ENCODE measurements at places on chromosomes 2 and 18.
A peak's percentile ranks its signal among the peaks of the same experiment; 100 is the strongest.

DNA sequence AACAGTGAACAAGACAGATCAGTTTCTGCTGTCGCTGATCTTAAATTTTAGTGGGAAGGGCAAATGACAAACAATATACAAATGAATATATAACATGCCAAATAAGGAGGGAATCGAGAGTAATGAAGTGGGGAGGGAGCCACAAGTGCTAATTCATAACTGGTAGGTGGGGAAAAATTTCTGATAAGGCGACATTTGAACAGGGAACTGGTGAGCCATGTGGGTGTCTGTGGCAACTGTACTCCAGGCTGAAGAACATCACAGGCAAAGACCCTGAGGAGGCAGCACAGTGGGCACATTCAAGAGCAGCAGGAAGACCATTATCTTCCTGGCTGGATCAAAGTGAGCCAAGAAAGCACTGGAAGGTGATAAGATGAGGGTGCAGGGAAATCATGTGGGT is 51.6 kb upstream of the CD28 start:
- DNase-seq: no peak

DNA sequence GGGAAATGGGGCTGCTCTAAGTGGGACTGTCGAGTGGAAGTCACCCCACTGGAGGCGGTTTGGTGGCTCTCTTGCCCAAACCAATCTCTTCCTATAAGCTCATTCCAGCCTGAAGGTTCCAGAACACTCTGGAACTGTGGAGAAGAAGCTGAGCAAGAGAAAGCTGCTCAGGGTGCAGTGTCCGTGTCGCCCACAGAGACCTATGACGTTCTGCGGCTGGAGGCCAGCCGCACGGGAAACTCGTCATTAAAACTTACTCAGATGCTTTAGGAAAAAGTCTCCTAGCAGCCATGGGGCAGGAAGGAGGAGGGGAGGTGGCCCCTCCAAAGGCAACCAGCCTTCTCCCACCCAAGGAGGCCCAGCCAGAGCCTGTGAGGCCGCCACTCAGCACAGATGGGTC is 41.7 kb downstream of the ADCY3 start:
- no peak for DNase-seq

GRCh38 chr2:60306267-60306861 is 247.1 kb downstream of the BCL11A start:
- no peak for DNase-seq

GRCh38 chr2:233855345-233855744 is 1.0 kb upstream of the HJURP start:
- no peak for DNase-seq

DNA sequence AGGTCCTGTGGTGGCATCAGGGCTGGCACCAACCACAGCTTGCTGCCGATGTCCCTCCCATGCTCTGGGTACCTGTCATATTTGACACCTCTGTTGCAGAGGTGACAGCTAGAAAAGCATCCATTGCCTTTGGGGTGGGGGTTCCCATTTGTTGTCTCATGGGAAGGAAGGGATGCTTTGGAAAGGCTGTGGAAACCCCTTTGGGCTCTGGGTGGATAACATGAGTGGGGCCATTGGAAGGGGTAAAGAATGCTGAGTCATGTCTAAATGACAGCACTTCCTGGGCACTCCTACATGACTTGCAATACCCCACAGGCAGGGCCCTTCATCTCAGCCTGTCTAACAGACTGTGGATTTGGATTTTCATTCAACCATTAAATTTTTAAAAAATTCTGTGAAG is 27.8 kb downstream of the CTIF start:
- no peak for DNase-seq

- DNase-seq: no peak
Measured at GRCh38 chr2:45018023-45018422, 8.8 kb upstream of the SIX2 start.

DNA sequence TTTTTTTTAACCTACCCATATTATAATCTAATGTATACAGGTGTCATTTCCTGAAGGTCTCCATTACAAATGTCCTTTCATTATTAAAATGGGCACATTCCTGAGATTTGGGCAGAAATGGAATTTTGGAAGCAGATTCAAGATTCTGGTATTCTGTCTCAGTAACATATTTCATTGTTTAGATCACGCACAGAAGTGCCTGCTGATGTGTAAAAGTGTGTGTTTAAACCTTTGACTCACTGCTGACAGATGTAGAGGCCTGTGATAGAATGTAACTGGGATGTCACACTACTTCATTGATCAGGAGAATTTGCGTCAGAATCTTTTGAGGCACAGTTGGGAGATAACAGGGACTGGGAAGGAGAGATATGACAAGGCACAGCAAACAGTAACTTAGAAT is 276.8 kb upstream of the EPAS1 start:
- no peak for DNase-seq

GRCh38 chr2:196177124-196177523 is 5.7 kb upstream of the STK17B start:
- no peak for DNase-seq

DNA sequence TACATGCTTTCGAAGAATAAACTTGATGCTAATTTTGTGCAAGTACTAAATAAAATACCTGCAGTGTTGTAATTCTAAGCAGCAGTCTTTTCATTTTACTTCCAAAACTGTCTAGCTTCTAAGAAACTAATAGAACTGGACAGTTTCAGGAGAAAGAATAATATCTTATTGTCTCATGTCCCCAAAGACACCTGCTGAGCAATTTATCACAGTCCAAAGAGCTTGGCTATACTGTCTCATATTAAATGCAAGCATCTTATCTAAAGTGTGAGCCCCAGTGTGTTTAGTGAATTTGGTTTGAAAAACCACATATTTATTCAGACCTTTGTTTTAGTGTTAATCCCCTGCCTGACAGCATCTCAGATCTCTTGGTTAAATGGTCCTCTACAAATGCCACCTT is 374.3 kb downstream of the TMX3 start:
- DNase-seq: no peak

DNA sequence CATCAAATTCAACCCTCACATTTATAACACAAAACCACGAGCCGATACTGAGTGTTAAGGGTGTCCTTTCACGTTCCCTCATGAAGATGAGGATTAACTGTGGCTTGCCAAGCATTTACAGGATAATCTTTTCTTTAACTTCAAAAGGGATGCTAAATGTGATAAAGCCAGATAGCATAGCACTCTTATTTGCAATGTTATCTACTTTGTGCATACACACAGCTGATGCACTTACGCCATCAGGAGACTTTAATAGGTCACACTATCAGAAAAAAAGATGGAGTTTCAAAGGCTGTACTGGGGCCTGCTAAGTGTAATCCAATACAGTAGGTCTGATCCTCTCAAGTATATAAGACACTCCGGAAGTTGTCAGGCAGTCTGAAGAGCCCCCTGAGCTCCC is 572.7 kb downstream of the PIK3C3 start:
- DNase-seq: no peak

DNA sequence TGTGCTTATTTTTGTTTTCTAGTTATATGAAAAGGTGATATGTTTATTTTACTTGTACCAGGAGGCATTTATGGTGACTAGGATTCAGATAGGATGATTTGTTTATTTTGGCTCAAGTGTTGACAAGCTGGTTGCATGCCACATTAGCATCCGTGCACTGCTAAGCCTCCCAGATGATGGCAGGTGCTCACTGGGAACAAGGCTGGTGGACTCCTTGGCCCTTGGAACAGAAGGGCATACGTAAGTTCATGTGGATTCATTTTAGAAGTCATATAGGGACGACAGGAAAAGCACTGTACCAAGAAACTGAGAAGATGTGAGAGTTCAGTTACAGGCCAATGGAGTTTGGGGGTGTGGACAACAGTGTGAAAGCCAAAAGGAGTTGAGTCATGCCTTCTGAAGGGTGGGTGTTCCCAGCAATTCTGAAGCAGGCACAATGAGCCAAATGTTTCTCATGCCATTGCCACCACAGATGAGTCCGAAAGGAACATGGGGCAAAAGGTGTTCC is 166.2 kb downstream of the PHLPP1 start:
- peak; percentile 95 for DNase-seq

DNA sequence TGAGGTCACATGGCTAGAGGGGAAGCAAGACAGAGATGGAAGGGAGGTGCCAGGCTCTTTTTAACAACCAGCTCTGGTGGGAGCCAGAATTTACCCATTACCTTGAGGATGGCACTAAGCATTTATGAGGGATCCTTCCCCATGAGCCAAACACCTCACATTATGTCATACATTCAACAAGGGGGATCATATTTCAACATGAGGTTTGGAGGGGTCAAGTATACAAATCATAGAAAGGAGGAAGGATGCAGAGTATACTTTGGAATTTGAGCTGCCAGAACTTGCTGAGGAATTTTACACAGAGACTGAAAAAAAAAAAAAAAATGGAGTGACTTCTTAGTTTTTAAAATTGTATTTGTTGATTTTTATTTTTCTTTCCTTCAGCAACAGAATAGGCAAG is 891.4 kb downstream of the CCDC85A start:
- DNase-seq: no peak

DNA sequence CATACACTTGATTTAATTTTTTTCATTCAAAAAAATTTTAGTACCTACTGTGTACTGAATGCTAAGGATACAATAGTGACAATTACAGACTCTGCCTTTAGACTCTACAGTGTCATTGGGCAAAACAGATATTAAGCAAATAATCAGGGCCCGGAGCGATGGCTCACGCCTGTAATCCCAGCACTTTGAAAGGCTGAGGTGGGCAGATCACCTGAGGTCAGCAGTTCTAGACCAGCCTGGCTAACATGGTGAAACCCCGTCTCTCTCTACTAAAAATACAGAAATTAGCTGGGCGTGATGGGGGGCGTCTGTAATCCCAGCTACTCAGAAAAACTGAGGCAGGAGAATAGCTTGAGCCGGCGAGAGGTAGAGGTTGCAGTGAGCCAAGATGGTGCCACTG is 1.4 kb downstream of the UBXN2A start:
- DNase-seq: no peak

DNA sequence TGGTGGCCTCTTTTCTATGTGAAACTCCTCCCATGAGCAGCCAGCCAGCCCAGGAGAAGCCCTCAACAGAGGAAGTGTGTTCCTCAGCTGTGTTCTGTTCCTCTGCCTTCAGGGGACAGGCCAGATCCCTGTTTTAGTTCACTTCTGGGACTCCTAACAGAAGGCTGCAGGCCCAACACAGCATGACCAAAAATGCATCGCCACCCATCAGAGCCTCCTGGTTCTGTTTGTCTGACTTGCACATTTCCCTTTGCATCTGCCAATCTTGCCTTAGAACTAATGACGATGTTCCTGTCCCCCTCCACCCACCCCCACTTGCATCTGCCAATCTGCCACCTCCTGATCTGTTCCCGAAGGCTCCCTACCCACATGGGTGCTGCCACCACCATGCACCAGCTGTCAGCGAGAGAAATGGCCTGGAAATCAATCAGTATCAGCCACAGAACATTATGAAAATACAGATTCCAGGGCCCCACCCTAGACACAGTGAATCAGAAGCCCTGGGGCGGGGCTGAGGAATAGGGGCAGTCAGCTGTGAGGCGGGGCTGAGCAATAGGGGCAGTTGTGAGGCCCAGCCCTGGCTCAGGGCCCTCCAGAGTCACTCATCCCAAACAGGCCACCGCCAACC is 51.0 kb downstream of the FAM168B start:
- DNase-seq: no peak

- DNase-seq: no peak
Measured at GRCh38 chr2:2879071-2879470, 498.5 kb downstream of the EIPR1 start.
